ENCODE measurements at places on chromosomes 13 and 19.

- no peak for DNase-seq
Observed at GRCh38 chr13:26518451-26518959, 39.0 kb upstream of the WASF3 start.

DNA sequence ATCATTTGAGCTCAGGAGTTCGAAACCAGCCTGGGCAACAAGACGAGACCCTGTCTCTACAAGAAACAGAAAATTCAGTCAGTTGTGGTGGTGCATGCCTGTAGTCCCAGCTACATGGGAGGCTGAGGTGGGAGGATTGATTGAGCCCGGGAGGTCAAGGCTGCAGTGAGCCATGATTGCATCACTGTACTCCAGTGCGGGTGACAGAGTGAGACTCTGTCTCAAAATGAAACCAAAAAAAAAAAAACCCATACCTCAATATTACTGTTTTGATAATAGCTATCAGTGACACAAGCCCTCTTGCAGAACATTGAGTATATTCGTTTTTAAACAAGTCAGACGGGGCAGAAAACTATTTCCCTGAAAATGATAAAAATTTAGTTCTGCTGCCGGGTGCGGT lies 16.2 kb downstream of the ZNF791 start:
- DNase-seq = no peak

DNA sequence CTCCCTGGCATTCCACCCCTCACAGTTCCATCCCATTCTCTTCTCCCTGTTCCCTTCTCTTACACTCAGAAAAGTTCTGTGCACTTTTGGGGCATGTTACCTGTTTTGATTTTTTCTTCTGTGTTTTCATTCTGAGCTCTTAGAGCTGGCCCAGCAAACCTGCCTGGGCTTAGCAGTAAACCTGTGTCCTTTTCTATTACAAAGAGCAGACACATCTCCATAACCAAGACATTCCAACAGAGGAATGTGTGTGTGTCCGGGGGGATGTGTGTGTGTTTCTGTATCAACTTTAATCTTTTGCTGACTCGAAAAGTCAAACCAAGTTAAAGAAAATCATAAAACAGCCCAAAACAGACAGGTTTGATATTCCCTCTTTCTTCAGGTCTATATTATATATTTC lies 49.1 kb upstream of the SOX21 start:
- DNase-seq = no peak

GRCh38 chr13:77523834-77524728 lies 11.4 kb upstream of the SCEL start:
- no peak for DNase-seq

DNA sequence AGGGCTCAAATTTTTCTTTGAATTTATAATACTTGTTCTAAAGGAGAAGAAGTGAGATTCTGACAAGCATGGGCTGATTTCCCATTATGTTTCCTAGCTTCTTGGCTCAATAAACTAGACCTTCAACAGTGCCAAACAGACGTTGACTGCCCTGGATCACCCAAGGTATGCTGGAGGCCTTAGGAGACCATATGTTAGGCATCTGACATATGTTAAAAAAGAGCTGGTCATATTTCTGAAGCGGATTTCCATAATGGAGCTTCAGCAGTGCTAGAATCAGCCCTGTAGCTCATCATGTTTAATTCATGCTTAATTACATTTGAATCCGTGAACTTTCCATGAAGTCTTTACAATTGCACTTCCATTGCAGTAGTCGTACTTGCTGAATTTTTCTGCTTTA lies 653.3 kb downstream of the DIAPH3 start:
- no peak for DNase-seq

- no peak for DNase-seq
Observed at GRCh38 chr19:48332351-48332661, 7.0 kb downstream of the EMP3 start.

DNA sequence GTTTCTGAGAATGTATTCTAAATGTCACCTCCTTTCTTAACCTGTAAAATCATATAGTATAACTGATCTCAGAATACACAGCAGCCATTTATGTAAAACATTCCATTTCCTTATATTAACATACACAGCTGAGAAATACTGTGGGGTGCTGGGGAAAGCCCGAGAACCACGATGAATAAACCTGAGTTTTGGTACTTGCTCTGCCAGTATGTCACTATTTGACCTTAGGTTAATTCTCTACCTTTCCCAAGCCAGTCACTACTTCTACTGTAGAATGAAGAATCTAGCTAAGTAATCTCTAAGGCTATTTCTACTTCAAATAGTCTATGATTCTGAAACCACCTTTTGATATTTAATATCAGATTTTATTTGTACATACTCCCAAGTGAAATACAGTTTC lies 173.7 kb downstream of the TBC1D4 start:
- DNase-seq = no peak

GRCh38 chr19:6772028-6772865 lies at the start of gene VAV1:
Gene VAV1 (plus strand): TSS chr19:6772708. CDS start chr19:6772808, 100 bp downstream.
- no peak for DNase-seq

DNA sequence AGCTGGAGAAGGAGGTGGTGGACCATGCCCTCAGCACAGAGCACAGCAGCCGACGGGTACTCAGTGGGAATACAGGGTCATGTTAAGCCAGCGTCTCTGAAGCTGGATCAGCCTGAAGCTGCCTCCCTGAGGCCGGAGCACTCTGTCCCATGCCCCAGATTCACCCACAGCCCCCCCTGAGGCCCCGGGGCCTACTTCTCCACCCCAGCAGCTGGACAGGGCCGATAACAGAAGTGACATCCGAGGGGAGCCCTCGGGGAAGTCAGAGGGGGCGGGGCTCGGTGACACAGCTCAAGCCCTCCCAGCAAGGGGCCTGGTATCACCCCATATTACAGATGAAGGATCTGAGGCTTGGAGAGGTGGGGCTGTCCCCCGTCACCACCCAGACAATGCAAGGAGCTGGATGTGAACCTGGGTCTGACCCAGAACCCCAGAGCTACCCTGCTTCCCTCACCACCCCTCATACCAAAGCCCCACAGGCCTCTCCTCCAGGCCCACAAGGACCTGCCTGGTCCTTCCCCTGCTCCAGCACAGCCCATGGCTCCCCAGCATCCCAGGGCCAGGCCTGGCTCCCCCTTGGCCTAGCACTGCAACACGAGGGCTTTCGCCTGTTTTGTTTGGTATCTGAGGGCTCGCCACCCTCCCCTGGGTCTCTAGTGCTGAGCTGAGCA lies 5.7 kb downstream of the R3HDM4 start:
- DNase-seq = no peak

DNA sequence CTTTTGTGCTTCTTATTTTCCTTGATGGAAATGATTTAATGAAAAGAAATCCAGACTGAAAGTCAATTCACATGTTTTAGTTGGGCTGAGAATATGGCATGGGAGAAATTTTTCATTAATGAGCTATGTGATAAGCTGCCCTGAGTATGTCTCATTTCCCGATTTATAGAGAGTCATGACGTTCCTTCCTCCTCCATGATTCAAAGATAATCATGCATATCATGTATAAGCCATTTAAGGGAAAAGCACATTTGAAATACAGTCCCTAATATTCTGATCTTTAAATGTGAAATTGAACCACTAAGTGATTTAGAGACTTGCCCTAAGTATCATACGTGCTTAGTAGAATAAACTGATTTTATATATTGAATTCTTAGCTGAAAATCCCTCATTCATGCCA lies 840.9 kb downstream of the PCDH17 start:
- DNase-seq = no peak

DNA sequence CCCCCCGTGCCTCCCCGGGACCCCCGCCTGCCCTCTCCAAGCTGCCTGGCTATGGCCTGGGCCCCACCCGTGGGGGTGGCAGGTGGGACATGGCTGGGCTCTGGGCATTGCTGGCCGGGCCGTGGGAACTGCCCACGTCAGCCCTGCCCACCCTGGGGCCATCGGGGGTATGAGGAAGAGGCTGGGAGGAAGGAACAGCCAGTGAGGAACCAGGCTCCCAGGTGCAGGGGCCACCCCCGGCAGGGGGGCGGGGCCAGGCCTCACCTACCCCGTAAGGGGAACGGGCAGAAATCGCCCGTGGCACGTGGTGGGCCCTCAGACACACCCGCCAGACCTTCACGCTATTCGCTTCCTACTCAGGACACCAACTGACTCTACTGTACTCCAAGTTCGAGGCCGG lies 22.4 kb downstream of the TCF3 start:
- no peak for DNase-seq

- no peak for DNase-seq
Observed at GRCh38 chr13:111900390-111901131, 166.4 kb upstream of the SOX1 start.

DNA sequence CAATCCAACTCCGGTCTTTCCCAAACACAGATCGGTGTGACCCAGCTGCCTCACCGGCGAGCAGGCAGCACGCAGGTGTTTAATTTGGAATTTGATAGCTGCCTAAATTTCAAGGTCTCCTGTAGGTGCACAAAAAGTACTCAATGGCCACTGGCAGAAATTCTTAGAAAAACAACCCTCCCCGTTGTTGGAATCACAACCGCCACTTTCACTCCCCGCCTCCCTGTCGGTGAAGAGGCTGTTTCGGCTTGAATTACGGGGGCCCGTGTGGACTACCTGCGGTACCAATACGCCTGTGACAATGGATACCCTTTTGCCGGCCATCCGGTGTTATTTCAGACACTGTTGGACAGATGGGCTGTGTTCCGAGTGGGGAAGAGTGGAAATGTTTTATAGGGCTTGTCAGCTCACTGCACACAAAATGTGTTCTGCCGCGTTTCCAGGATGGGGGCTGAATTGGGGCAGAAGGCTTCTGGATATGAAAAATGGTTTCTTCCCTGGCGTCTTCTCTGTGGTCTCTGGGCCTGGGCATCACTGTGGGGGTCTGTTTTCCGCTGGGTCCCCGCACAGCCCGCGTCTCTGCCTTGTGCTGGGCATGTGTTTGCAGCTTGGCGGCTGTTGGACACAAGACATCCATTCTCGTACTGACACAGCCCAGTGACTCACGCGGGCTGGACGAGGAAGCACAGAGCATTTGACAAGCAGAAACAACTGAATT lies 45.4 kb downstream of the ZIC5 start:
- DNase-seq = no peak

- no peak for DNase-seq
Observed at GRCh38 chr19:7534531-7535046, 928 bp upstream of the PNPLA6 start.

- no peak for DNase-seq
Observed at GRCh38 chr13:106858903-106859532, 291.1 kb upstream of the ARGLU1 start.

GRCh38 chr13:28349907-28350654 lies 144.8 kb downstream of the FLT1 start:
- DNase-seq = no peak

DNA sequence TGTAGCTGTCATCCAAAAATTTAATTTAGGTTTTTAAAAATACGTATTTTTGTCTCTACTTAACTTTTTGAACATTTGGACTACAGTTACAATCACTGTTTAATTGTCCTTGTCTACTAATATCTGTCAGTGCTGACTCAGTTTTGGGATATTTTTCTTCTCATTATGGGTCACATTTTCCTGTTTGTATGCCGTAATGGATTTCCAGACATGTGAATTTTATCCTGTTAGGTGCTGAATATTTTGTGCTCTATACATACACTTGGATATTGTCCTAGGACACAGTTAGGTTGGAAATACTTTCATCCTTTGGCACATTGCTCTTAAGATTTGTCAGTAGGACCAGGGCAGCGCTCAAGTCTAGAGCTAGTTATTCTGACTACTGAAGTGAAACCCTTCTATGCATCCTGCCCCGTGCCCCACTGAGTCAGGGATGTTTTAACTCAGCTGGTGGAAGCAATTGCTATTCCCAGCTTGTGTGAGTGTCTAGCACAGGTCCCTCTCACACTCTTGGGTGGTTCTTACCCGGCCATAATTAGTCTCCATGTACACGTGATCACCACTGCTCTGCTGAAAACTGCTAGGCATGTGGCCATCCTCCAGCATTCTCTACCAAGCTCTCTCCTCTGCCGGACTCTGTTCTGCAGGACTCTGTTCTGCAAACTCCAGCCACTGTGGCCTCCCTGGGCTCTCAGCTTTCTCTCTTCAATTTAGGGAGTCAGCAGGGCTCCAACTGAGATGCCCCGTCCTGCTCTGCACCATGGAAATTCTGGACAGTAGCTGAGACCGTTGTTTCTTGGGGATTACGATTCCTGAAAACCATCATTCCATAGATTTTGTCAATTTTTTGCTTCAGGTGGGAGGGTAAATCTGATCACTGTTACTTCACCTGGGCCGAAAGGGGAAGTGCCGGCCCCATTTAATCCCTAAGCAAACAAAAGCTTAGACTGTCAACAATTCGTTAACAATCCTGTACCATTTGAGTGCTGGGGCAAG lies 11.1 kb downstream of the PROZ start:
- DNase-seq = no peak

GRCh38 chr13:54890976-54891375 lies 1862.4 kb downstream of the OLFM4 start:
- DNase-seq = no peak

DNA sequence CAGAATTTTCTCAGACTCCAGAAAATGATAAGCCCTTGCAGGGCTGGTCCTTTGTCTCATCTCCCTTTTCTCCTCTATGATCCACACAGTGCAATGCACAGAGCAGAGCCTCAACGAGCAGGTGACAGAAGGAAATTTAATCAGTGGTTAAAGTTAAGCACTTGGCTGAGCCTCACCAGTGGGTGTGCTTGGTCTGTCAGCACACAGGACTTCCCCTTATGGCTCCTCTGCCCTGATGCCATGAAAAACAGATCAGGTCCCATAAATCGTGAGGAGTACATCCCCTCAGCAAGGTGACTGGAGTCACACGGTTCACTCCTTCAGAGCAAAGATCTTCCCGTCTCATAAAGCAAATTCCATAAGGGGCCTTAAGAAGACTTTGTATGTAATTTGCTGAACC lies 818.2 kb downstream of the UQCRFS1 start:
- DNase-seq = no peak

DNA sequence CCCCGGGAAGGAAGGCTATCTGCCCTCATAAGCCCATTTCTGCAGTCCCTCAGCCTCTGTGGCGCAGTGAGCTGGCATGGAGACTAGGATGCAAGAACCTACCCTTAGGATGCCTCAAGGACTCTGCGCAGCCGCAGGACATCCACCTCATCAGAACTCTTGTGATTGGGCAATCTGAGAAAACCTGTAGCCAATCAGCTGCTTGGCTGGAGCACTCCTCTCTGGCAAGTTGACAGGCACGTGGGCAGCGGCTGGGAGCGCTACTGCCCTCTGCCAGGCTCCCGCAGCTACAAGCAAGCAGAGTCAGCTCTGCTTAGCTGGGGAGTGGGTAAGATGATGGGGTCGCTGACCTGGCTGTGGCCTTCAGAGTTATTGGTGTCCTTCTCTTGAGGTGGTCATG lies 1.5 kb upstream of the ECSIT start:
- peak; percentile 48 for DNase-seq

DNA sequence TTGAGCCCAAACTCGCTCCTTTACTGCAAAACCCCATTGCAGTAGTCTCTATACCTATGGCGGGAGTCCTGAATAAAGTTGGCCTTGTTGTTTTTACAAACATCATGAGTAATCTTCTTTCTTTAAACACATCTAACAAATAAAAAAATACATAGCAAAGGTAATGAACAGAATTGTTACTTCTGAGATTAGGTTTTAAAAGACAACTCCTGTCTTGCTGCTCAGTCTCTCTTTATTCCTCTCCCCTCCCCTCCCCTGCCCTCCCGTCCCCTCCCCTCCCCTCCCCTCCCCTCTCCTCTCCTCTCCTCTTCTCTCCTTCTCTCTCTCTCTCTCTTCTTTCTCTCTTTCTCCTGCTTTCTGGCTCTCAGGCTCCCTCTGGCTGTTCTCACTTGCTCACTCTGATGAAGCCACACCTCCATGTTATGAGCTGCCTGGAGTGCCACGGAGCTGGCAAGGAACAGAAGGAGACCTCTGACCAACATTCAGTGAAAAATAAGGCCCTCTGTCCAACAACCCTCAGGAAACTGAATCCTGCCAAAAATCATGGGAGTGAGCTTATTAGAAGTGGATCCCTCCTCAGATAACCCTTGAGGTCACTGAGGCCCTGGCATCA lies 300.7 kb upstream of the MIR17HG start:
- DNase-seq = no peak

All from urinary bladder (tissue), 4 donors.